A549 treated with CpdA at 1 μM for 4 hours (cell line): ENCODE measurements at places on chromosomes 4 and X. TPM values are rescaled to one million over a fixed set of nuclear protein-coding genes. Genes with fewer than 3 reads are reported as not detected.

Gene UGT2A1
- not detected in 5 replicates for total RNA-seq

Gene MTNR1A
- total RNA-seq = 0.23 to 0.51 TPM (median 0.35 TPM) in 5 replicates

Gene KIT
- total RNA-seq = not detected in 5 replicates

Gene VCX2
- total RNA-seq = not detected in 5 replicates

Gene CT45A3
- total RNA-seq = 0.24 to 0.32 TPM in 2 of 5 replicates, not detected in the others

Gene ART3
- total RNA-seq = not detected in 5 replicates

Gene SPANXN4
- total RNA-seq = not detected in 5 replicates

Gene ARHGAP4
- 0.75 to 2.2 TPM (median 1.6 TPM) in 5 replicates for total RNA-seq

Gene FSTL5
- total RNA-seq = 0.02 TPM in 1 of 5 replicates, not detected in the others

Gene TSPAN5
- 15.4 to 17.7 TPM (median 16.4 TPM) in 5 replicates for total RNA-seq

Gene GAGE2A
- not detected in 5 replicates for total RNA-seq

Gene ARX
- 0.27 to 0.37 TPM (median 0.35 TPM) in 5 replicates for total RNA-seq

Gene FGA
- total RNA-seq = 5.8 to 8.7 TPM (median 6.3 TPM) in 5 replicates

Gene SLC4A4
- 1.6 to 2.9 TPM (median 2.1 TPM) in 5 replicates for total RNA-seq

Gene GAGE12J
- not detected in 5 replicates for total RNA-seq

Gene SPINK2
- total RNA-seq = not detected in 5 replicates

Gene ATP8A1
- total RNA-seq = 0.03 to 0.23 TPM (median 0.05 TPM) in 5 replicates

Gene ABCD1
- 2.0 to 4.1 TPM (median 3.8 TPM) in 5 replicates for total RNA-seq

Gene ERVMER34-1
- 0.42 to 0.84 TPM (median 0.54 TPM) in 5 replicates for total RNA-seq

Gene PDE6B
- not detected in 5 replicates for total RNA-seq

Gene BEX1
- total RNA-seq = not detected in 5 replicates

Gene HPSE
- 1.1 to 1.6 TPM (median 1.3 TPM) in 5 replicates for total RNA-seq

Gene CRMP1
- 1.8 to 2.6 TPM (median 2.1 TPM) in 5 replicates for total RNA-seq

Gene CXCR3
- 0.09 to 0.11 TPM in 2 of 5 replicates, not detected in the others for total RNA-seq

Gene VCX
- total RNA-seq = 0.22 TPM in 1 of 5 replicates, not detected in the others

Gene PPBP
- 0.18 TPM in 1 of 5 replicates, not detected in the others for total RNA-seq

Gene SYTL5
- total RNA-seq = 0.34 to 0.52 TPM (median 0.41 TPM) in 5 replicates
